ENCODE measurements at places on chromosomes 6 and 20.
A peak's percentile ranks its signal among the peaks of the same experiment; 100 is the strongest.

GRCh38 chr20:62692176-62692575, 16.5 kb upstream of the NTSR1 start:
- DNase-seq = no peak

GRCh38 chr6:53259860-53260580, 88.7 kb downstream of the ELOVL5 start:
- DNase-seq = no peak

DNA sequence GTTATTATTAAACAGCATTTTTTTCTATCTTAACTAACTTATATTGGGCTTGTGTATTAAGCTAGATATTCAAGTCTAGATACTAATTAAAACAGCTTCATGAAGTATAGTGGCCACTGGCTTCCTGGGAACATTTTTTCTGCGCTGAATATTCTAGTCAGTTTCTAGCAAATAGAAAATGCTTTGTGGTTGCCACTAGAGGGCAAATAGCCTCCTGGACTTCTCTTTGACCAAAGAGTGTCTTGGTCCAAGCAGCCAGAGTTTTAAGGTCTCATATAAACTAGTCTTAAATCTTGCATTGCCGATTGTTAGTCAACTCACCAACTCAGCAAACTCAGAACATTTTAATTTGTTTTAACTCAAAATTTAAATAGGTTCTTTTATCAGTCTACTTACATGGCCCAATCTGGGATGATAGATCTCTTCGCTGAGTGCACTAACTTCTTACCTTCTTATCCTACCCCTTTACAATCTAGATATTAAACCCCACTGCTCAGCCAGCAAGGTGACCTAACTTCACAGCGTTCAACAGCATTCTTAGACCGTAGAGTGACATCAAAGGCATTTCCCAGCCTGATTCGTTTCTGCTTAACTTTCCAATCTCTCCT, 24.6 kb upstream of the ID4 start:
- no peak for DNase-seq

DNA sequence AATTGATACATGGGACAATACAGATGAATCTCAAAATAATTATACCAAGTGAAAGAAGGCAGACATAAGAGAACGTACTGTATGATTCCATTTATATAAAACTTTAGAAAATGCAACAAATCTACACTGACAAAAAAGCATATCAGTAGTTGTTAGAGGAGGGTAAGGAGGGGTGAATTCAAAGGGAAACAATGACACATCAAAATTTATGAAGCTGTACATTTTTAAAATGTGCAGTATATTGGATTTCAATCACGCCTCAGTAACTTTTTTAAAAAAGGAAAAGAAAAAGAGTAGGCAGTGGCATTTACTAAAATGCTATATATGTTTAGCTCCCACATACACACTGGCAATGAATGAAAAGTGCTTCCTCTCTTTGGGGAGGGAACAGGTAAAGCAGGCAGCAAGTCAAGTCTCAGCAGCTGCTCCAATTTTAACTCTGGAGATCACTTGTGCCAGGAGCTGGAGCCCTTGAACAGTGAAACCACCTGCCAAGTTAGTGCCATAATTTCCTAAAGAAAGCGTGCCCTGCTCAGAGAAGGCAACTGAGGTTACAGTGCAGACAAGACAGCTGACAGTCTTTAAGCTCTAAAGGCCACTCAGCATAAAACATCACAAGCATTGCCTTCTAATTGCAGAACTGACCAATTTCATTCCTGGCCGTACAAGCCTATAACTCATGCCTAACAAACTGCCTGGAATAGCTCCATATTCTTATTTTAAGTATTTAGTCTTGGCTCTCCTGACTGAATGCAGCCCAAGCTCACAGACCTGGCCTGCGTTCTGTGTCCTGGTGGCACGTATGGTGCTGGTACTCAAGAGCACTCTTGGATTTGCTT, 10.9 kb downstream of the FKBP1A start:
- no peak for DNase-seq

GRCh38 chr20:60473211-60473610, 515.0 kb downstream of the CDH26 start:
- no peak for DNase-seq

DNA sequence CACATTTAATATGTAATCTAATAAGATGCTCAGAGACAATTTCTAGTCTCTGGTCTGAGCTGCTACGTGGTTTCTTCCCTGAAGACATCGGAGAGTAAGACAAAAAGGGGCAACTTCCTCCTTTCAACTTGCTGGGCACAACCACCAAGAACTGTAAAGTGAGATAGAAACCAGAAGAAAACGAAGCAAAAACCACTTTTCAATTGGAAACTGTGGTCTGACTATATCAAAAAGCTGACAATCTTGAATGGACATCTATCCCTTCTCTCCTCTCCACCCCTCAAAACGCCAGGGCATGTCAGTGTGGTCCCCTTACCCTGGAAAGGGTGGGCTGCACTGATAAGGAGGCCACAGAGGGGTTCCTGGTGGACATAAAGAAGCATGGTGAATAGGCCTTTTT, 269.1 kb downstream of the CD83 start:
- no peak for DNase-seq

GRCh38 chr20:2874456-2874855, 1.2 kb downstream of the PTPRA start:
- no peak for DNase-seq

DNA sequence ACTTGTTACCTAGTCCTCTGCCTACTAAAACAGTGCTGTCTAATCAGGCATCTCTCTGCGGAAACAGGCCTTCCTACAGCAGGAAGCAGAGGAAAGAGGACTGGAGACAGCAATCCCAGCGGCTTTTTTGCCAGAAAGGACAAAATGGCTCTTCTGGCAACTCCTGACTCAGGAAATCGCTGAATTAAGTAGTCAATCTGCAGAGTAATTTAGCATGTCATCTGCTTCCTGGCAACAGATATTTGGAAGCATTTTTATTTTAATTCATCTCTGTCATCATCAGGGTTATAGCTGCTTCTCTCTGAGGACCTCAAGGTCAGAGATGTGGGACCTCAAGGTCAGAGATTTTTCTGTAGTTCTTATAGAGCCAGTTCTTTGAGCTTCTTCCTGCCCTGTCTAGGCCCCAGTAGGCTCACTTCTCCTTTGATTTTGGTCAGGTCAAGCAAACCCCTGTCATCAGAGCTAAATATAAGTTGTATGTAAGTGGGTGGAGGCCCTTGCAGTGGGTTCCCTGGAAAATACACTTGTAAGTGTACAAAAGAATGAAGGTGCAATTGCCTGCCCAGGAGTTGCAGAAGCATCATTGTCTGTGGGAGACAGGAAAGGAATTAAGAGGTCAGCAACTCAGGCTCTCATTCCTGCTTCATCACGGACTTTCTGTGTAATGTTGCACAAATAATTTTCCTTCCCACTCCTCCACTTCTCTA, 229.4 kb downstream of the ALDH8A1 start:
- no peak for DNase-seq

- no peak for DNase-seq
Observed at GRCh38 chr6:139754898-139755775, 380.7 kb upstream of the CITED2 start.

DNA sequence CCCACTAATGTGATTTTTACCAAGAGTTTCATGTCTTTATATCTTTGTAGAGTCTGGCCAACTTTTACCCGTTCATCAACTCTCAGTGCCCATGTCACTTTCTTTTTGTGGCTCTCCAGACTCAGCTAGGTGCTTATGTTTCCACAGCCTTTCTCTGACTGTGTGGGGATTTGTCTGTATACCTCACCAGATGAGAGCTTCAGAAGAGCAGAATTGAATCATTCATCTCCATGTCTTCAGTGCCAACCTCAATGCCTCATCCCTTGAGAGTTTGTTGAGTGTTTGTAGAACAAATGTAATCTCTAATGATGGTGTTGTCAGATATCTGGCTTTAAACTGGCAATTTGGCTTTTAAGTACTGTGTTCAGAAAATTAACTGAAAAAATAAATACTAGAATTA, 16.8 kb upstream of the CCN2 start:
- no peak for DNase-seq

DNA sequence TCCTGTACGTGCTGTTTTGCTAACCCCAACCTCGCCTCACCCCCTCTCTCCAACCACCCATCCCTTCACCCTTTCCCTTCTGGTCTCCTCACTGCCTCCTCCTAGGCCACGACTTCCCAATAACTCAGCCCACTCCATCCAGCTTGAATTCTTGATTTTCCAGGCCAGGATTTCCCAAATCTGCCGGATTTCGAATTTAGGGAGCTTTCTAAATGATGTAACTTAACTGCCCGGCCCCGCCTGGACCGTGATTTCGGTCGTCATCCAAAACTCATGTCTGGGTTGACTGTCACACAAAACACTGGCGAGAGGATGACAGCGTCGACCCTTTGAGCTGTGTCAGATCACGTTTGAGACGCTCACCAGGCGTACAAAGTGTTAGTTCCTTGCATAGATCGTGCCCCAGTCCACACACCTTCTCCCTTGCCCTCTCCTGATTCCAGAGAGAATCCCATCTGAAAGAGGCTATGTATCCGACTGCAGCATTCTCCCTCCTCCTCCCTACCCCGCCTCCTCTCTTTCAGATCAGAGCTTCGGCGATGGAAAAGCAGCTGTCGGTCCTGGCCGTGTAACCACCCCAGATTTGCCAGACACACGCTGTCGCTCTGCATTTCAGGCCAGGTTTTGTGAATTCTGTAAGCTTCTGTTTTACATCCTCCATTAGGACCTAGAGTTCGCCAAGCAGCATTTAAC, 168.2 kb downstream of the GPX5 start:
- peak; percentile 55 for DNase-seq

- DNase-seq = peak; percentile 40
Observed at GRCh38 chr20:54132612-54133433, 41.0 kb downstream of the CYP24A1 start.

- no peak for DNase-seq
Observed at GRCh38 chr6:135871878-135872277, 20.4 kb downstream of the PDE7B start.

DNA sequence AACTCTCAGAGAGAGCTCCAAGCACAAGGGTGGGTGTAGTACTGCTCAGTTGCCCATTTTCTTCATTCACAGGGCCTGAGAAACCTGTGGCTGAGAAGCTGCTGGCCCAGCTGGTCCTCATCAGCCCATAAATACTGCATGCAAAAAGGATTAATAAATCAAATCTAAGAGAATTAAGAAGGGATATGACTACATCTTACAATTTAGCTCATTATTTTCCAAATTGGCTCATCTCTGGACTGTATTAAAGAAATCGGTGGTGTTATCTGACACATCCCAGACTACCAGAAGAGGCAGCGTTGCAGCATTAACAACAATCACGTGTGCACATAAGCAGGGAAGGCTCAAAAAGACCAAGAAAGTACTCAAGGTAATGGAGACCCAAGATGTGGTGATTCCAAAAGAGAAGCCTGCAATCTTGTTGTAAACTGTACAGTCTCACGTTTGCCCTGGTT, 90.7 kb downstream of the CD24 start:
- no peak for DNase-seq

GRCh38 chr20:38373231-38373867, 27.1 kb downstream of the LBP start:
- no peak for DNase-seq

- no peak for DNase-seq
Observed at GRCh38 chr20:4956200-4956810, 45.0 kb downstream of the SLC23A2 start.

All from H9 (cell line).